GF-D8 (cell line): ENCODE measurements at places on chromosomes 3 and 15.

DNA sequence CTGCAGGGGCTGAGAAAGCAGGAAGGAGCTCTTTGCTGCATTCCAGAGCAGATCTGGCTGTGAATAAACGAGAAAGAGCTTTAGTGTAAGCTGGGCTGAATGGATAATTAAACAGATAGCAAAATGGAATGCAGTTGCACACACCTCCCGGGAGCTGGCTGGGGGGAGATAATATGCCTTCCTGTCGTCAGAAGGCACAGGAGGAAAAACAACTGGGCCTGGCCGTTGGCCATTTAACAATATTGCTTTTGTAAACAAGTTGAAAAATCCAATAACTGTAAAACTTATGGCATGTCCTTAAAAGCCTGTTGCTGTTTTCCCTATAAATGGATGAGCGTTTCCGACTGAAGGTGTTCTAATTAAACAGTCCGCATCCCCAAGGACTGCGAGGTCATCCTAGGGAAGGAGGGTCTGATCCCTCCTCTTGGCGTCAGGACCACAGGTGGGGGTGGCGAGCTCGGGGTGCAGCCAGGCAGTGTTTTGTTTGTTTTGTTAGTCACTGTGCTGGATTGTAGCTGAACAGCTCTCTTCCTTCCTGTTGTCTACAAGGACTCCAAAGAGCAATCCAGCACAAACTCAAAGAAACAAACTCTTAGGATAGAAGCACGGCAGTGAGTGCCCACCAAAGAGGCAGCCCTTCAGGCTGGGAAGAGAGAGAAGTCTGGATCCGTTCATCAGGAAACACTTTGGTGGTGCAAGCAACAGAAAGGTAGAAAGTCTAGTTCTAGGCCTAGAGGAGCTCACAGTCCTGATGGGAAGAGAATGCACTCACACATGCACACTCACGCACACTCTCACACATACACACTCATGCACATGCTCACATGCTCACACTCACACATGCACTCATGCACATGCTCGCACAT lies 133.4 kb upstream of the SMAD3 start:
- no peak for DNase-seq

GRCh38 chr3:187223799-187224198 lies 26.5 kb downstream of the RTP1 start:
- DNase-seq: no peak

GRCh38 chr3:126205717-126206655 lies 25.6 kb upstream of the ALDH1L1 start:
- DNase-seq: no peak

DNA sequence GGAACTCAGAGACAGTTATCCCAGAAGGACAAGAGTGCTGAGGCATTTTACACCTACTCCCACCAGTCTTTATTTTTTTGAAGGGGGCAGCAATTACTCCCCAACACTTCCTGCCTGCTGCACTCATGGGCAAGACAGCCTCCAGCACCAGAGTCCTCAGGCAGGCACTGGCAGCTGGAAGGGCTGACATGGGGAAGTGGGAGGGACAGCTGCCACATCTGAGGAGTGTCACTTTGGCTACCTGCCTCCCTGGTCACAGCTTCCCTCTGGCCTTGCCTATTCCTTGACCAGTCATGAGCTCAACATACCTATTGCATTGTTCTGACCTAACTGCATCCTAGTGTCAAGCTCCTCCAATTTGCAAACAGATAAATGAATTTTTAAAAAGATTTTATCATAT lies 10.2 kb upstream of the LACTB start:
- DNase-seq: no peak
